ENCODE measurements at places on chromosomes 3 and 15.

- peak; percentile 72 for DNase-seq
These were observed 50.1 kb downstream of the SUMF1 start for GRCh38 chr3:4416961-4417360.

DNA sequence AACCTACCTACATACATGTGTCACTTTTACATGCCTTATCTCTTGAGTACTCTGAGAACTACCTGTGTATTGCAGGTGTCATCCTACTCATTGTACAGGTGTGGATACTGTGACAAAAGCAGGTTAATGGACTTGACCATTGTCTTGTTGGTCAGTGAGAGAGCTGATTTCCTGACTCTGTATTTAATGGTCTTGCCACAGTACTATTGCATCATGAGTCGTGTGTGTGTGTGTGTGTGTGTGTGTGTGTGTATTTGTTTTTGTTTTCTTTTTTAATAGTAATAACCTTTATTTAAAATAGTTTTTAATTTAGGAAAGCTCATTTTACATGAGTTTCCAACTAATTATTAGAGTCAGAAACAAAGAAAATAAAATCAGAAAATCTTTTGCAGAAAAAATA is 7.7 kb downstream of the SELENOT start:
- DNase-seq, result no peak

DNA sequence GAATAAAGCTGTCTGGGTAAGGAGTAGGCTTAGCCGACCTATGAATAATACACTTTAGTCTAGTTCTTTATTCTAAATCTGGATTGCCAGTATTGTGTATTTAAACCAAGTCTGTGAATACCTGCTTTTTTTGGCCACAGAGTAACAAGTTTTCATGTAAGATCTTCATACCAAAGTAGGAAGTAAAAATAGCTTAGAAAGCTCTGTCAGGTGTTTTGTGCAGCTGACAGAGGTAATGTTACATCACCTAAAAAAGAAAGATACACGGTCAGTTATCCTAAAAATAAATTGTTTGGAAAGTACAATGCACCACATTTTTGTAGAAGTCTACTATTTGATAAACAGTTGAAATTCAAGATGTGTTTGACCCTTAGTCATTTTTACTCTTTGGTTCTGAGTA is 16.5 kb downstream of the CALML4 start:
- DNase-seq, result no peak

DNA sequence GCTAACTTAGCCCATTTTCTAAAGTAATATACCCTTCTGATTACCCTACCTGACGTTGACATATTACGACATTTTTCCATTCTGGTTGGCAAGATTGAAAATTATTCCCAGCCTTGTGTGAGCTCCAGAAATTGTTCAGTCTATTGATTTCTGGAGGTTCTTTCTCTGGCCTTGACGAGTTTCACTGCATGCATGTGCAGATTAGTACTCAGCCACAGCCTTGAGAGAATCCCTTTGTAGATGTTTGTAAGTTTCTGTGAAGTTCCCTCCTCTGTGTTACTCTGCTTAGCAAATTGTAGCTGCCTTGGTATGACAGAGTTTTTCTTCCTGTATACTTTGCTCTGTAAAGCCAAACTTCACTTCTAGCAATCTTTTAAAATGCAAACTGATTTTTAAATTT is 27.5 kb downstream of the TRIM69 start:
- no peak for DNase-seq

- DNase-seq, result no peak
These were observed 81.0 kb upstream of the KLHL25 start for GRCh38 chr15:85875756-85876155.

- no peak for DNase-seq
These were observed 117.6 kb upstream of the IGSF10 start for GRCh38 chr3:151578495-151578894.

DNA sequence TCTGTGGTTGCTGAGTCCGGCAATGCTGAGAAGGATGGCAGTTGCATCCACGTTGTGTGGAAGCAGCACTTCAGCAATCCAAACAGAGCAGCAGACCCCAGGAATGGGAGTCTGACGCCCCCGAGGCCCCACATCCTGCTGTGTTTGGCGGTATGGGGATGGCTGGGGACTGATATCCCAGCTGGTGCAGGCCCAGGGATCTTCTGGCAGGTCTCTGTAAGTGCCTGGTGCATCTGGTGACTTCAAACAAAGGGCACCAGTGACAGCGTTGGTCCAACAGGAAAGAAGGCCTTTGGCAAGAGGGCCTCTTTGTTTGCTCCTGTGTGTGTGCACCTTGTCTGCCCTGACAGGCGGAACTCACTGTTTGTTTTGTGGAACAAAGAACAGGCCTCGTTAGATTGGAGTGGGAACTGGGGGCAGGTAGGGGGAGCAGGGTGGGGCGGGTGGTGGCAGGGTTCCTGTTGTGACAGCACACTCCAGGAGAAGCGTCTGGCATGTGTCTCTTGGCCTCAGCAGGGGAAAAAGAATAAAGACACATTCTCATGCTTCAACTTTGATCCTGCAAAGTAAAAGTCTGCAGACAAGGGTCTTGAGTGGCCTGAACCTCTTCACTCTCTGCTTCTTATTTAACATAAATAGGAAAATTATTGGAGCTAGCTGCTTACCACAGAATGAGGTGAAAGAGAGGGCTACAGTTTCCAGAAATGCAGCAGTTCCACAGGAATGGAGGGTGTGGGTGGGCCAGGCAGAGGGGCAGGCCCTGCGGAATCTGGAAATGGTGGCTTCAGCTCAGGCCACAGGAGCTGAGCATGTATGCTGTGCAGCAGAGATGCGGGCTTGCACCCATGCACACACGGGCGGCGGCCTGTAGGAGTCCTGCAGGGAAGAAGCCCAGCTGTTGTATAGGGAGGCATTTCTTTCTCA is 94.5 kb upstream of the MYZAP start:
- no peak for DNase-seq

All from fibroblast of skin of right quadriceps (primary cell).